ENCODE measurements at places on chromosomes 7 and 10. TPM values are rescaled to one million over a fixed set of nuclear protein-coding genes. Genes with fewer than 3 reads are reported as not detected.

TRIM73 gene
- total RNA-seq = 2.8 TPM

PON1 gene
- not detected for total RNA-seq

DNA sequence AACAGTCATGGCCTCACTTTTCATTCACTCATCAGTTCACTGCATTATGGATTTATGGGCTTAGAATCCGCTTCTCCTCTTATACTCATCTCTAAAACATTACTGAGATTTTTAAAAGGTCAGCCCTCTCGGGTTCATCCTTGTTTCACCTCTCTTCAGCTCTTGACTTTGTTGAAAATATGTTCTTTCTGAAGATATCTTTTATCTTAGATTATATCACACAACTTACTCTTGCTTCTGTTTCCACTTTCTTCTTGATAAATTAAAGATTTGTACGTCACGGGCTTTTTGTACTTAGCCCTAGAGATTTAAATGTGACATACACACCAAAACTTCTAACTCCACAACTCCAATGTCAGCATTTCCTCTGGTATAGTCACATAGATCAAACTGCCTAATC is 342.5 kb upstream of the TMEM229A start:
- DNase-seq = no peak

DNA sequence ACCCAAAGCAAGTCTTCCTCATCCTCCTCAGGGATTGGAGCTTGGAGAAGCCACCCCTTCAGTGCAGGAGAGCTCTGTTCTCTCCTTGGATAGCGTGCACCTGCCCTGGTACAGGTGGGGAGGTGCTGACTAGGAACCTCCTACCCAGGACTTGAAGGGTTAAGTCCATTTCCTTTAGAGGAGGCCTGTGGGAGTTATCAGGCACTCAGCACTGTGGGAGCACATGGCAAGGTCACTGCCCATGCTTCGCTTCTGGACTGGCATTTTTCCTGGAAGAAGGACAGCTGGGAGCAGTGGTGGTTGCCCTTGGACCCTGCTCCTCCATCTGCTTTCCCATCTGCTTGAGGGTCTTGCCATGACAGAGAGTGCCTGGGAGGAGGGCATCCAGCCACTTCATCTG is 142.8 kb downstream of the CXCL12 start:
- no peak for DNase-seq

- DNase-seq = no peak
These were observed 99.4 kb upstream of the CTTNBP2 start for GRCh38 chr7:117972606-117973005.

- no peak for DNase-seq
These were observed 224.2 kb upstream of the AUTS2 start for GRCh38 chr7:69374044-69374425.

NPC1L1 gene
- total RNA-seq = 0.16 TPM

DNA sequence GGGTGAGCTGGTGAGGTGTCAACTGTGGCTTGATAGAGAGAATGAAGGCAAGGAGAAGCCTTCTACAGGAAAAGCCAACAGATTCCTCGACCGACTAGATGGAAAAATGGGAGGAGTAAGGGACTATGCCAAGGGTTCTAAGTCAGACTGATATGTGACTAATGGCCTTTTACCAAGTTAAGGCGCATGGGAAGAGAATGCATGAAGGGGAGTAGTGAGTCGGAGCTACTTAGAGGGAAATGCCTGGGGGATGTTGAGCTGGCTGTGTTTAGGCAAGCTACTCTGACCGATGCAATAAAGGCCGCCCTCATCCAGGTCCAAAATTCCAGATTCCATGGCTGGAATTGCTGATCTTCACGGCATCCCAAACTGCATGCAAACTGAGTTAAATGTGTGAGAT is 48.2 kb downstream of the APBB1IP start:
- DNase-seq = no peak

SDK1 gene
- 7.0 TPM for total RNA-seq

POR gene
- total RNA-seq = 59.0 TPM

DNA sequence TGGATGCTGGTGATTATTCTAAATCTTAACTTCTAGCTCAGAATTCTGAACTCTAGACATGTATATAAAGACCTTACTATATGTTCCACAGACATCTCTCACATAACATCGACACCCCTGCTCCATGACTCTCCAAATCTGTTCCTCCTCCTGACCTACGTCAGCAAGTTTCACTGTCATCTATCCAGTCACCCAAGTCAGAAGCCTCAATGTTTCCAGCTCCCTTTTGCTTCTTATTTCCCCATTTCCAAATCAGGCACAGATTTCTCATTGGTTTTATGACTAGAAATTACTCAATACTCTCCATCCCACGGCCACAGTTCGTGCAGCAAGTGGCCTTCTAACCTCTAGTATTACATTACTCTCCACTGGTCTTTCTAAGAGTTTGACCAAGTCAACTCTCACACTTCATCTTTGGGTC is 28.5 kb downstream of the EPC1 start:
- no peak for DNase-seq

- no peak for DNase-seq
These were observed 70.2 kb downstream of the UBE2H start for GRCh38 chr7:129882531-129882930.

DNA sequence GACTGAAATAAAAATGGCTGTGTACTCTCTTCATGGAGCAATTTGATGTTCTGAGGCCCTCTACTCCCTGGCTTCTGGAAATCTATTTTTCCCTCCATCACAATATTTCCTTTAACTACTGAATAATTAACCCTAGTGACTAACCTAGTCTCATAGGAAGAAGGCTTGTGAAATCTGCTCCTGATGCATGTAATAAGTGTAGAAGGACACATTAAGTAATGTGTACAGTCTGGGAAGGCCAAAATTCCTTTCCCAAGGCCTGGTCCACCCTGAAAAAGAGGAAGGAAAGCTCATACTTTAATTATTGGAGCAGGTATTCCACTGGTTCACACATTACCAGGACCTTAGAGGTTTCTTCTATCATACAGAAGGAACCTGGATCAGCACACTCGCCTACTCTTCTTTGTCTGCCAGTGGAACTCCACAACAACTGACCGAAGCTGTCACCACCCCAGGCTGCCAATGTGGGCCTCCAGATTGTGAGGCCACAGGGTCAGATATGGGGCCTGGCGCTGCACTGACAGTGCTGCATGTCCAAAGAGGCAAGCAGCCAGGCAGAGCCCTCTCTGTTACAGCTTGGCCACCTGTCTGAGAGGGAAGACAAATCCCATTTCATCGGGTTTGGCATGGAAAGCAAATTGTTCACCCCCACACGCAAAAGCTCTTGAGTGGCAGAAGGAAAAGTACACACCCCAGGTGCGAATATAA is 54.4 kb upstream of the FAM133B start:
- DNase-seq = peak; percentile 14

DNA sequence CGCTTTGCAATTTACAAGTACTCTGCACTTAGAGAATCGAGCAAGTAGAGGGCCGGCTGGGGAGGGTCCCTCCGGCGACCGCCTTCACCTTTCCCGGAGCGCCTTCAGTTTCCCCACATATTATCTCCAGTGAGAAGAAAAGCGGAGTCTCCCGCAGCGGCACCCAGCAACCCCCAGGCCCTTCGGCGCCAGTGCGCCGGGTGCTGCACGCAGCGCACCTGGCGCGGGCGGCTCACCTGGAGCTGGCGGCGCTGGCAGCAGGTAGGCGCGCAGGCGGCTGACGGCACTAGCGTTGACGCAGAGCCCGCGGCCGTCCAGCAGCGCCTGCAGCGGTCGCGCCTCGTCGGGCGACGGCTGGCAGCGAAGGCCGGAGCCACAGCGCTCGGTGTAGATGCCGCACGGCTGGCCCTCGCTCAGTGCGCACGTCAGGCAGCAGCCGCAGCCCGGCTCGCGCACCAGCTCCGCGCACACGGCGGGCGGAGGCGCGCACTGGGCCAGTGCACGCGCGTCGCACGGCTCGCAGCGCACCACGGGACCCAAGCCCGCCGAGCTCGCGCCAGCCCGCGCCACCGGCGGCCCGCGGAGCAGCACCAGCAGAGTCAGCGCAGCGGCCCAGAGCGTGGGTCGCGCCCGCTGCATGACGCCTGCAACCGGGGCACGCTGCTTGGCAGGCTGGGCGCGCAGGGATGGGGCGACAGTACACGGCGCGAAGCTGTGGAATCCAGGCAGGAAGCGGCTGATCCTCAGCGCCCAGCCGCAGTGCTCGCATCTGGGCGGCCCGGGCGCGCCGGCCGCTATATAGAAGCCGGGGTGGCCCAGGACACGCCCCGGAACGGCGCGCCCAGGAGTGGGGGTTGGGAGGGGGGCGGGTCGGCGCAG is at the start of gene IGFBP3:
Gene IGFBP3, minus strand, starts transcription at position 771 of the 879 bp plus-strand sequence. Its CDS starts 132 bp downstream, at position 639.
- DNase-seq = peak; percentile 37

DNA sequence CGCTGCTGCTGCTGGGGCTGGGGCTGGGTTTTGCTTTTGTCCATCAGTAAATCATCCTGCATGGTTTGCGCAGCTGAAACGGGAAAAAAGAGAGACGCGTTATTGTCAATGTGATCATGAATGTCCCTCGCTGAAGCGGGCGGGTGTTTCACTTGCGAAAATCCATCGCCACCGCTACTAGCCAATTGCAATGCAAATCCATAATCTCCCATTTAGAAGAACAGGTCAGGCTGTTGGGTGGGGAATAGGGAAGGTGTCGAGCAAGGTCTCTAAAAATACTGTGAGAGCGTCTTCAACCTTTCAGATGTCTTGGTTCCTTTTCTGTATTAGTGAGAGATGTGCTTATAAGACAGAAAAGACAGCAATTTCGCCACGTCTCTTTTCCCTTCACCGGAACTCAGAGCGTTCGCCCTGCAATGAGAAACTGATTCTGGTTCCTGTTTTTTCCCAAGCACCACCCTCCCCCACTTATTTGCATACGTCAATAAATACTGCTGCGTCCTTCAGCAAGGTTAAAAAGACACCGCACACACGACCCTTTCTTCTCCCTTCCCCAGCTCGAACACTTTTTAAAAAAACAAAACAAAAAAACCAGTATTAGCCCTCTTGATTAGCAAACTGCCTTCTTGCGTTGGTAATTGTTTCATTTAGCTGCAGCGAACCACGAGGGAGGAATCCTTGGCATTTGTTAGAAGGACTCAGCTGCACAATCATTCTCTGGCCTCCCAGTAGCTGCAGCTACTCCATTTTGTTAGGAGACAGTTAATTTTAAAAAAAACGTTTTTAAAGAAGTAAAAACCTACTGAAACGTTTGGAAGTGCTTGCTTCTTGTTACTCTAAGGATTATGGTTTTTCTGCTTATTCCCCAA is 50.4 kb downstream of the CPEB3 start:
- DNase-seq = peak; percentile 75

GRCh38 chr7:50364645-50365044 is 60.1 kb downstream of the IKZF1 start:
- DNase-seq = no peak

GRCh38 chr7:131076032-131076431 is 251.6 kb upstream of the MKLN1 start:
- no peak for DNase-seq

DNA sequence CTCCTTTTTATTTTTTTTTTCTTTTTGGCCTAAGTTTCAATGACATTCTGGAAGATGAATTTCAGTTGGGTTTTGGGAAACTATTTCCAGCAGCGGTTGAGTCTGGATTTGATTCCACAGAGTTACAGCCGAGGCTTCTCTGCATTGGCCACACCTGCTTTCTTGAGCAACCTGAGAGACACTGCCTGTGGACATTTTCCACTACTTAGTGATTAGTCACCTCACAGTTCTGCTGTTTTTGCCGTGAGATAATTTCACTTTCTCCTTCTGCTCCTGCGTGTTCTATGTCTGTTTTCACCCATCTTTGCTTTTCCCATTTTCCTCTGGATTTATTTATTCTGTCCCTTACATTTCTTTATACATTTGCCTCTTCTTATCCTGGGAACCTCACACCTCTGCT is 243.0 kb downstream of the BICC1 start:
- DNase-seq = no peak

TAS2R41 gene
- not detected for total RNA-seq

DNA sequence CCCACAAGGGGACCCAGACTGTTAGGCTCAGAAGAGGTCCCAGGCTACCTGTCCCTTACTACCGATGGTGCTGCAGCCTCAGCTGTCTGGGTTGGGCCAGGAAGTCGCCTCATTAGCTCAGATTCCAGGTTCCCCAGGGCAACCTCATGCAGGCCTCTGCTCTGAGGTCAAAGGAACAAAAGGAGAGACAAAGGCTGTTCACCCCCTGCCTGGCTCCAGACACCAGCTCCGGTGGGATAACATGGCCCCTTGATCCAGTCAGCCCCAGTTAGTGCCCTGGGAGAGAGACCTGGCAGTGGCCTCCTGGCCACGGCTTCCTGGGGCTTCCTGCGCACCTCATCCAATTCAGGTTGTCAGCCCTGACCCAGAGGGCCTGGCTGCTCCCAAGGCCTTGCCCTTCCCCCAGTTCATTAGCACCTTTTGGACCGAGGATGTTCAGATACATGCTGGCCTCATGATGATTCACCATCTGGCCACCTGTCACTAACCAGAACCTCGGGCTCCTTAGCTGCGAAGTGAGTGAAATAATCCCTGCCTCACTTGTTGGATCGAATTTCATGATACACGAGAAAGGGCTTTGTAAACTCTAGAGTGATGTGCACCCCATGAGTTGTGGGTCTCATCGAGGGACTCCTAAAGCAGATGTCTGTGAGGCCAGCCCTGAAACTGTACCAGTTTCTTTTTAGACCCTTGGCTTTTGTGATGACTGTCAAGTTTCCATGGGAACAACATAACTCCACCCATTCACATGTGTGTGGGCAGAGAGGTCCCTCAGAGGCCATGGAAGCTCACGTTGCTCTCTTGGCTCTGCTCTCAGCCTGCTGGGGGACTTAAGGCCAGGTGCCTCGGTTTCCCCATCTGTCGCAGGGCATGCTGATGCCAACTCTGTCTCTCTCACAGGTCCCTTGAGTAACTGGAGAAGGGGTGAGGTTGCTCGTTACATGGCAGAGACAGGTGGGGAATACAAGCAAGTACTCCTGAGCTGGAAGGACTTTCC is 79.5 kb upstream of the PCBD1 start:
- no peak for DNase-seq

DNA sequence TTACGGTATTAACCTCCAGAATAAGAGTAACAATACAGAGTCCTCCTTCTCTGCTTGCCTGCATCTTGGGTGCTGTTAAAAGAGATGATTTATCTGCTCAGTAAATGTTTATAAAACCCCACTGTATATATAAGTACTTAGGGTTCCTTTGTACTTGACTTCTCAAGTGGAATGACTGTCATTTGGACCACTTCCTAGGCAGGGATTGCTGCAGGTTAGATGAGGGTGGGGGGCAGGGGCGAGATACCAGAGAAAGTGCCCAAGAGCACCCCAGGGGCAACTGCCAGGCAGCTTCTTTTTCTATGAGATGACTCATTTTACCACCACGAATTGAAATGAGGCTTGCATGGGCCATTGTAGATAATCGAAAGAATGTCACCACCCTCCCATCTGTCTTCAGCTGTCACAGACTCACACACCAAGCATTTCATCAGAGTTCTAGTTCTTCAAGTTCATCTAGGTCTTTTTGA is 421.9 kb upstream of the GALNT17 start:
- no peak for DNase-seq

All from occipital lobe (tissue), 3 donors.